Fibroblast of skin of back (primary cell): ENCODE measurements at places on chromosomes 3 and 15.
A peak's percentile ranks its signal among the peaks of the same experiment; 100 is the strongest.

- no peak for DNase-seq
These were observed 19.5 kb downstream of the ACVR2B start for GRCh38 chr3:38473229-38473628.

DNA sequence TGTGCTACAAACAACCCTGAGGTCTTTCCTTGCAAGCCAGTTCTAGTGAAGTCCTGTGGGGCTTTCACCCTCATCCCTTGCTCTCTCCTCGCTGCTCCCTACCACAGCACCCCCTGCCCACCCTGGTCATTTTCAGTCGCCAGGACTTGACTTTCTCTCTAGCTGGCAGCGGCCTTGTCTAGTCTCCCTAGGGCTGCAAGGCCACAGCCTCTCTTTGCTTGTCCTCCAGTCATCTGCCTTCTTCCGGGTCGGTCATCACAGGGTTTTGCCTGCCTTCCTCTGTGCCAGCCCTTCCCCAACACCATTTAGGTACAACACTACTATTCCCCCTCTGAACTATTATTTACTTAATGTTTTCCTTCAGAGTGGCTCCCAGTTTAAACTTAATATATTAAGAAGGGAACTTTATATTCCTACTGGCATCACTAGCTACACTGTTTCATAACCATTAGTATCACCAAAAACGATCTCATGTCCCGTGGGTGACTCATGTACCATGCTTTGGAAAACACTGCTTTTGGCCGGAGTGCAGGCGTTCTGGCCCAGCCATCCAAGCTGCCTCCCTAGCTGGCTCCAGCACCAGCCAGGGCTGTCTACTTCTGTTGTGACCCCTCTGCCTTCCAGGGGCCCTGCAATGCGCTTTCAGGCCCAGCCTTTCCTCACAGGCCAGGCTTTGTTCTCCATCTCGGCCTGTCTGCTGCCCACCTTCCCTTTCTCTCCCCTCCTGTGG lies 21.4 kb downstream of the FAH start:
- DNase-seq: peak; percentile 31

DNA sequence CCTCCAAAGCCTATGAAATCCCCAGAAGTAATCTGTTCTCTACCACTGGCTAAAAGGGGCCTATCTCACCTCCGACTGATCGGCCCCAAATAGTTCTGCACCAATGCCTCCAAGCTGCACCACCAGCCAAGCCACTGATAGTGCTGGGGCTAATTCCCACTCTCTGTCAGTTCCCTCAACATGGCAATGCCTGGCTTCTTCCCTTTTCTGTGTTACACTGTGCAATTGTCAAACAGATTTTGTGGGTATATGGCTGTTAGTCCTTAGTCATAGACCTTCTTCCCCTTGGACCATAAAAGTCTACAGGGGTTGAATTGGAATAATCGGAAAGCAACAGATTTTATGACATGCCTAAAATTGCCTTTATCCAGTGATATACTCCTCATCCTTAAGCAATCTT lies 9.3 kb upstream of the UBE2E2 start:
- no peak for DNase-seq

DNA sequence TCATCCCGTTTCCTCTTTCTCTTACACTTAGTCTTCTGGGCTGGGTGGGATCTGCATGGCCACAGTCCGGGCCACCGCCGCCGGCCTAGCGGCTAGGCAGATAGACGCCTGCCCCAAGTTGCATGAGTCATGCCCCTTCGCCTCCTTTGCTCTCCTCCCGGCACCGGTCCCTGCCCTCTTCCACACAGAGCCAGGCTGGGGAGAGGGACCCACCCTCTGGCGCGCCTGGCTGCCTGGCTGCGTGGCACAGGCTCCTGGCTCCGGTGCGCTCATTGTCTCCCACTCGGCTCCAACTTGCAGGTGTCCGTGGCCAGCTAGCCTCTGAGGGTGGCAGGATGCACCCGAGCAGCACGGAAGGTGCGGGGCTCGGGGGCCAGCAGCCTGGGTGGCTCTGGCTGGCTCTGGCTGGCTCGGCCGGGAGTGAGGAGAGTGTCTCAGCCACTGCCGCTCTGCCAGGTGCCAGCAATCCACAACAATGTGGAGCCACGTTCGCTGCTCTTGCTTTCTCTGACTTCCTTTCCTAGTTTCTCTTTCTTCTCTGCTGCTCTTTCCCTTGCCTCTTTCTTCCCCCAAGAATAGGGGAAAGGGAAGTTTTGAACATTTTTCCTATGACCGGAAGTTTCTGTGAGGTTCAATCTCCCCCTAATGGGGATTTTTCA lies 22.4 kb upstream of the MTHFS start:
- no peak for DNase-seq

DNA sequence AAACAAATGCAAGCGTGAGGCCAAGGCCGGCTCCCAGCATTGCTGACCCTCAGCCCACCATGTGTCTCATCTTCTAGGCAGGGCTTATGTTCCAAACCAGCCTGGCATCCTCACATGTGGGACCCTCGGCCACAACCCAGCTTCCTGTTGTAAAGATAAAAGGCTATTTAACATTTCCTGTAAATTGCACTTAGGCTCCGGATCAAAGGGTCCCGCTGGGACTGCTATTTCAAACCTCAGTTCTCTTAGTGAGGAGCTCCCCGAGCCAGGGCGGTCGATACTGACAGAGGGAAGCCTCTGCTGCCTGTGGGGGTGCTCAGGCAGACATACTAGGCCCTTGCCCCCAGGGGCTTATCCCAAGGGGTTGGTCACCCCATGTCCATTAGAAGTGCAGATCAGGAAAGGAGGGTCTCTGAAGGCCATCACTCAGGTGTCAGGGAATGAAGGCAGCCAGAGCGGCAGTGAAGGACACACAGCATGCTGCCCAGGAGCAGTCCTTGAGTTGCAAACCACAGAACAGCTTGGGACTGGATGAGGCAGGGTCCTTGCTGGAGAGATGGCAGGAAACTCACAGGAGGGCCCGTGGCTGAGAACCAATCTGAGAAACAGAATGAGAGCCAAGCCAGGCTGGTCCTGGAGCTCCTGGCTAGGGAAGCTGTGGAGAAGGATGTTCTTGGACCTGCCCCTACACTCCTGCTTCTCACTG lies 239.9 kb downstream of the TLE3 start:
- DNase-seq: no peak

- DNase-seq: no peak
These were observed 181.3 kb downstream of the NFKBIZ start for GRCh38 chr3:102030661-102031060.

DNA sequence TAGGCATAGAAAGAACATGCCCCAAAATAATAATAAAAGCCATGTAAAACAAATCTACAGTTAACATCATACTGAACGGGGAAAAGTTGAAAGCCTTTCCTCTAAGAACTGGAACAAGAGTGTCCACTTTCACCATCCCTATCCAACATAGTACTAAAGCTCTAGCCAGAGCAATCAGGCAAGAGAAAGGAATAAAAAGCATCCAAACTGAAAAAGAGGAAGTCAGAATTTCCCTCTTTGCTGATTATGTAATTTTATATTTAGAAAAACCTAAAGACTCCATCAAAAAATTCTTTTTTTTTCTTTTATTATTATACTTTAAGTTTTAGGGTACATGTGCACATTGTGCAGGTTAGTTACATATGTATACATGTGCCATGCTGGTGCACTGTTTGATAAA lies 661.6 kb upstream of the CBLB start:
- DNase-seq: no peak

GRCh38 chr3:194720048-194720447 lies 34.4 kb downstream of the FAM43A start:
- no peak for DNase-seq

- no peak for DNase-seq
These were observed 132.1 kb downstream of the DOCK3 start for GRCh38 chr3:50806806-50807205.

GRCh38 chr15:92930776-92931175 lies 30.7 kb downstream of the CHD2 start:
- DNase-seq: peak; percentile 86
